ENCODE measurements at places on chromosomes 11 and 22.

DNA sequence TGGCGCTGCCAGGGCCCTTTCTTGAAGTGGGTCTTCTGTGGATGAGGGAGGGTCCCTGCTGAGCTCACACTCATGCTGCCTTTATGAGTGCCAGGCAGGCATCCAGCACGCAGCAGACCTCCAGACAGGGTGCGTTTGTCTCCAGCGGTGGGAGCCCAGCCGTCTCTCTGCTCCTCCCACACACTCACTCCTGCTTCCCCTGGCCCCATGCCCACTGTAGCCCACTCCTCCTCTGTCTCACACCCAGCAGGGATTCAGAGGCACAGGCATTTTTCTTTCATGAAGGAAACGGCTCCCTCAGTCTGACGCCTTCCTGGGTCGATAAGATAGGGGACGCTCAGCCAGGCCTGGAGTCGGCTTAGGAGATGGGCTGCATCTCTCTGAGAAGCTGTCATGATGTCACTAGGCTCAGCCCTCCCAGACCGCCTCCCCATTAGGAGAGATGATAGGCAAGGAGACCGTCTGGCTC lies 183.9 kb upstream of the NCAM1 start:
- no peak for DNase-seq

- no peak for DNase-seq
Observed at GRCh38 chr11:69344570-69345145, 50.7 kb downstream of the MYEOV start.

GRCh38 chr11:63877658-63878241 lies 38.8 kb downstream of the MARK2 start:
- DNase-seq = no peak

DNA sequence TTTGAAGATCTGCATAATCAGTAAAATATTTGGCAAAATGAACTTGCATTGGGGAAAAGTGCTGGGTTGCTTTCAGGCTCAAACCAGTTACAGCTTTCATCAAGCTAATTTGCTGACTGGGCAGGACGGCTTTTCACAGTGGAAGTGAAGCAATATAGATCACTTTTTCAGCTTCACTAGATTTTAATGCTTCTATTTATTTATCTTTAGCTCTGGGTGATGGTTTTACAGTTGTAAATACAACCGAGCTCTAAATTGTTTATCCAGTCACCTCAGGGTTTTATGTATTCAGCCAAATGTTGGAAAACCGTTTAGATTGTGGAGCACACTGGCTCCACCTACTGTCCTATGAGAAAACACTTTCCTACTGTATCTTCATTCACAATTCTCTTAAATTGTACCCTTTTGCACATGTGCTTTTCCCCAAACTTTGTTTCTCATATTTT lies 58.2 kb downstream of the ACER3 start:
- DNase-seq = no peak

- DNase-seq = no peak
Observed at GRCh38 chr22:41641854-41642253, 20.8 kb downstream of the XRCC6 start.
